ENCODE measurements at places on chromosomes 1 and 21.

- DNase-seq: no peak
Observed at GRCh38 chr1:53340660-53341520, 13.0 kb upstream of the LRP8 start.

GRCh38 chr1:47187231-47187925, 2.5 kb downstream of the PDZK1IP1 start:
- no peak for DNase-seq

- DNase-seq: peak; percentile 82
Observed at GRCh38 chr21:22758478-22758877, 1760.3 kb downstream of the NCAM2 start.

DNA sequence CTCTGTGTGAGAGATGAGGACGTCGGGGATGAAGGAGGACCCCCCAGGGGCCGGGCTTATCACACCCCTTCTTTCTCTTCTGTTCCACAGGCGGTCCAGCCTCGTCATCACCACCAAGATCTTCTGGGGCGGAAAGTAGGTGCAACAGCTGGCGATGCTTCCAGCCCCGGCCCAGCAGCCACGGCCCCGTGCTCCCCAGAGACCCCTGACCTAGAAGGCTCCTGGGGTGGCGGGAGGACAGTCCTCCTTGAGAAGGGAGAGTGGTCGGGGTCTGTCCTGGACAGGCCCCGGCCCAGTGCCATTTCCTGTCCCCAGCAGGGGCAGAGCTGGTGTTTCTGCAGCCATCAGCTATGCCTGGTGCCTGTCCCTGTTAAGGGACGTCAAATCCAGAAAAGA, 41.7 kb downstream of the KCNAB2 start:
- DNase-seq: no peak

DNA sequence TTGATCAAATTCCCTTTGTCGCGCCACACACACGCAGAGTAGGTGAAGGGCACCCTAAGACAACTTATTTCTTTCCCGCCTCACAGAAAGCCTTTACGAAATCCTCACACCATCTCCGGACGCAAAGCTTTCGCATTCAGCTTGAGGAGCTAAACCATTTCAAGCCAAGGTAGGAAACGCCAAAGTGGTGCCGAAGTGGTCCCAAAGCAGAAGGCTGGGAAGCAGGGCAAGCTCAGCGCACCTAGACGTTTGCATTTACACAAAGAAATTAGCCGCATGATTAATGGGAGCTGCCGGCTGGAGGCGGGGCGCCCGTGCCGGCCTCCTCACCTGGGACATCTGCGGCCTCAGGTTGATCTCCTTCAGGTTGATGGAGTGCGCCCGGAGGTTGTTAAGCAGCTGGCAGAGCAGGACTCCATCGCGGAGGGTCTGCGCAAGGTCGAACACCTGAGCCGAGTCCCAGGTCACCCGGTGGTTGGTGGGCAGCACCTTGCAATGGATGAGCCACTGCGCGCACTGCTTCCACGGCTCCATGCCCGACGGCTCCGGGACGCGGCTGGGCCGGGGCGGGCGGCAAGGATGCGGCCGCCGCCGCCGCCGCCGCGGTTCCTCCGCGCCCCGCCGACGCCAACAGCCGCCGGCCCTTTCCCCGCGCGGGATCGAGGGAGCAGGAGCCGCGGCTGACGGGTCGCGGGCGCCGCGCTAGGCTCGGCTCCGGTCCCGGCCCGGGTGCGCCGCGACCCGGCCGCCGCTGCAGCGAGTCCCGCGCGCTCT, 457 bp downstream of the VAV3 start:
- DNase-seq: peak; percentile 88

- peak; percentile 5 for DNase-seq
Observed at GRCh38 chr1:47618830-47619229, 181.0 kb downstream of the FOXD2 start.

- DNase-seq: no peak
Observed at GRCh38 chr1:111955755-111956154, 33.7 kb downstream of the KCND3 start.

GRCh38 chr1:46224966-46225365, 21.8 kb downstream of the LURAP1 start:
- DNase-seq: no peak

DNA sequence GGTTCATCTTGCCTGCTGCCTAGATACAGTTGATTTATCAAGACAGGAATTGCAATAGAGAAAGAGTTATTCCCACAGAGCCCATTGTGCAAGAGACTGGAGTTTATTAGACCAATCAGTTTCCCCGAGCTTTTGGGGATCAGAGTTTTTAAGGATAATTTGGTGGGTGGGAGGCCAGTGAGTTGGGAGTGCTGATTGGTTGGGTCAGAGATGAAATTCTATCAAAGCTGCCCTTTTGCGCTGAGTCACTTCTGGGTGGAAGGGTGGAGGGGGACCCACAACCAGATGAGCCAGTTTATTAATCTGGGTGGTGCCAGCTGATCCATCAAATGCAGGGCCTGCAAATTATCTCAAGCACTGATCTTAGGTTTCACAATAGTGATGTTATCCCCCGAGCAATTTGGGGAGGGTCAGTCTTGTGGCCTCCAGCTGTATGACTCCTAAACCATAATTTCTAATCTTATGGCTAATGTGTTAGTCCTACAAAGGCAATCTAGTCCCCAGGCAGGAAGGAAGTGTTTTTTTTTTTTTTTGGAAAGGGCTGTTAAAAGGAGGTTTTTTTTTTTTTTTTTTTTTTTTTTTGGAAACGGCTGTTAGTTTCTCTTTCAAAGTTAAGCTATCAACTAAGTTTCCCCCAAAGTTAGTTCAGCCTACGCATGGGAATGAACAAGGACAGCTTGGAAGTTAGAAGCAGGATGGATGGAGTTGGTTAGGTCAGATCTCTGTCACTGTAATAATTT, 7.4 kb downstream of the SLC16A4 start:
- DNase-seq: no peak

- DNase-seq: no peak
Observed at GRCh38 chr21:20469361-20469760, 528.8 kb upstream of the NCAM2 start.

DNA sequence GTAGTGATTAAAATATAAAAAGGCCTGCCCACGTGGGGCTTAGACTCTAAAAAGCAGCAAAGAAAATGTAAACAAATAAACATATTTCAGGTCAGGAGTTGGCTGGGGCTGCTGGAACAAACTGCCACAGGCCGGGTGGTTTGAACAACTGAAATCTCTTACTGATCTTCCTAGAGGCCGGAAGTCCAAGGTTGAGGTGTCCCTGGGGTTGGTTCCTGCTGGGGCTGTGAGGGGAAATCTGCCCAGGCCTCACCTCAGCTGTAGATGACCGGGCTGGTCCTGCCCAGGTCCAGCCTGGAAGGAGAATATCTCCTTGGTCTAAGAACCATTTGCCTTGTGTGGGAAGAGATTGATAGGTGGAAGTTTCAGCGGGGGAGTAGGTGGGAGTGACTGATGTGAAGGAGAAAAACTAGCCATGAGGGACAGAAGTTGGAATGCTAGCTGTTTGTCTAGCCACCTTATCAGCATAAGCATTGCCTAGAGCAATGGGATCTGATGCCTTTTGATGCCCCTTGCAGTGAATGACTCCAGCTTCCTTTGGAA, 221.1 kb downstream of the DYRK1A start:
- DNase-seq: no peak

GRCh38 chr1:2967329-2967725, 53.9 kb upstream of the ACTRT2 start:
- DNase-seq: no peak

- peak; percentile 97 for DNase-seq
Observed at GRCh38 chr1:152048416-152049009, 11.7 kb upstream of the S100A11 start.

DNA sequence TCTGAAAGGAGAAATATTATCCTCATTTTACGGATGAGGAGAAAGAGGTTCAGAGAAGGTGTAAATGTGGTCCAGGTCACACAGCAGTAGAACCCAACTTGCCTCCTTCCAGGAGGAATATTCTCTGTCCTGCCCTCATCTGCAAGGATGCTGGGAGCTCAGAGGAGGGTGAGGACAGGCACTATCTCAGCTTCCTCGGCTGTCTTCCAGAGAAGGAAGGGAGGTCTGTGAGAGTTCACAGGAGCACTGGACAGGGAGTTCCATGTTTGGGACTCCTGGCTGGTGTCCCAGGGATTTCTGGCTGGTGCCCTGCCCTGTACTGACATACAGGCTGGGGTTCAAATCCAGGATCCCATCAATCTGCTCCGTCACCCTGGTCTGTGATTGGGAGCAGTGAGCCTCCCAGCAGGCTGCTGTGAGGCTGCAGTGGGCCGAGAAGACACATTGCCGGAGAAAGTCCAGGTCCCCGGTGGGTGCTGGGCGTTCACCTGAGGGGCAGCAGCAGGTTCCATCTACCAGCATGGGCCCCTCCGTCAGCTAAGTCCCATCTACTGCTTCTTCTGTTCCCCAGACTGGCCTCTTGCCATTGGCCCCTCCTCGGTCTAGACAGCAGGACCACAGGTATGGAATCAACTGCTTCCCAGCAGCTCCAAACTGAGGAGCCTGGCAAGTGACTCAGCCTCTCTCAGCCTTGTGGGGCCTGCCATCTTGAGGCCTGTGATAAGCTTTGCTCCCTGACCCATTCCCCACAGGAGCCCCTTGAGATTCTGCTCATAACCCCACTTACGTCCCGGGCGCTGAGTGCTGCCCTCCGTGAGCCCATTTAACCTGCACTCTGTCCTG, 8.5 kb upstream of the BSND start:
- DNase-seq: peak; percentile 25

GRCh38 chr21:8998946-8999681, 1522.3 kb upstream of the TPTE start:
- DNase-seq: no peak

GRCh38 chr1:40872276-40872675, 10.1 kb upstream of the CITED4 start:
- DNase-seq: no peak

- no peak for DNase-seq
Observed at GRCh38 chr1:197806718-197807117, 31.4 kb upstream of the DENND1B start.

DNA sequence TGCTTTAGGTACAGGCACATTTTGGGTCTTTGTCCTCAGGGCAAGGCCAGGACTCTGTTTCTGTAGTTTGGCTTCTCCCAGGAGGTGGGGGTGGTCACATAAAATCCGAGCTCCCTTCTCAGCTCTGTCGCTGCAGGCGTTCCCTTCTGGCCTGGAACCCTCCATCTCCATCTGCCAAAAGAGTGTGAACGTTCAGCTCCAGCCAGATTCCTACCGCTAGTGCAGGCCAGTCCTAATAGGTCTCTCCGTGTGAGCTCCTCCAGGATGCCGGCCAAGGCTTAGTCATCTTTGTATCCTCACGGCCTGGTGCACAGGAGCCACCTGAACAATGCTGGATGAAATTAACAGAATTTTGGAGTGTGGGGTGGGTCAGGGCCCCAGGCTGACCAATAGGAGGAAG, 19.9 kb upstream of the KCNA10 start:
- peak; percentile 76 for DNase-seq

GRCh38 chr1:232112076-232112475, 485.5 kb downstream of the DISC1 start:
- no peak for DNase-seq

GRCh38 chr21:15837645-15838044, 107.9 kb downstream of the USP25 start:
- no peak for DNase-seq

GRCh38 chr1:229758101-229759036, 132.3 kb downstream of the URB2 start:
- DNase-seq: no peak

- no peak for DNase-seq
Observed at GRCh38 chr1:91883470-91883869, 2.5 kb downstream of the TGFBR3 start.

GRCh38 chr1:18900303-18900841, 2.0 kb downstream of the ALDH4A1 start:
- no peak for DNase-seq

GRCh38 chr1:33270808-33271465, 14.6 kb downstream of the ZNF362 start:
- no peak for DNase-seq

DNA sequence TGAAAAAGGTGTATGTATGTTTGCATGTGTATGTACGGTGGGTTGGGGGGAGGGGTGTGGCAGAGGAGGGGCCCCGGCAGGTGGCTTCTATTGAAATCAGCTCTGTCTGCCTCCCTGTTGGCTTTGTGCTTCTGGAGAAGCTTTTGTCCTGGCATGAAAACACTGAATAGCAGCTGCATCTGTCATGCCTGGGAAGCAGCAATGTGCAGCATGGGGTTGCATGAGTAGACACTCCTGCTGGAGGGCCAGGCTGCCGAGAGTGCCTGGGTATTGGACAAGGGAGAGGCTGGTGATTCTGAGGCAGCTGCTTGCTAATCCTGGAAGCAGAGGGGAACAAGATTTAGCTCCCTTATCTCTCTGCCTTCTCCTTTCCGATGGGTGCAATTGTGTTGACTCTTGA, 20.5 kb downstream of the MAPKAPK2 start:
- peak; percentile 98 for DNase-seq

GRCh38 chr1:154483941-154484803, 17.8 kb upstream of the TDRD10 start:
- no peak for DNase-seq

DNA sequence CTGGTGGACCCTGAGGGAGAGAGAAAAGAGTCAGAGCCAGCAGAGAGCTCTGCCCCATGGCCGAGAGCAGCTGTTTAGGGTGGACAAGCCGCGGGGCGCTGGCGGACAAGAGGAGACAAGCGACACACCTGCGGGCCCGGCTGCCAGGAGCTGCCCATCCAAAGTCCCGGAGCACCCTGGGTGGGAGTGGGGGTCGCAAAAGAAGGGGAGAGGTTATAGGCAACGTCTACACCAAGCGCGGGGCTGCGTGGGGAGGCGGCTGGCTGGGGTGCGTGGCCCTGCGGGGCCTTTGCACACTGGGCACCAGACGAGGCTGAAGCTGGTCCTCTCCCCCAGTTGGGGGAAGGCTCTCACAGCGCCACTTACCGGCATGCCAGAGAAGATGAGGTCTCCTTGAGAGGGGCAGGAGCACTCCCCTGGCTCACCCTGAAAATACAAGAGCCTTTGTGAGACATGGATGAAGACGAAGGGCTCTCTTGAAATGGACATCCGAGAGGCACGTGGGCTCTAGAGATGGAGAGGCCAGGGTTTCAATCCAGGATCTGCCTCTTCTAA, 24.1 kb downstream of the COL16A1 start:
- DNase-seq: no peak

DNA sequence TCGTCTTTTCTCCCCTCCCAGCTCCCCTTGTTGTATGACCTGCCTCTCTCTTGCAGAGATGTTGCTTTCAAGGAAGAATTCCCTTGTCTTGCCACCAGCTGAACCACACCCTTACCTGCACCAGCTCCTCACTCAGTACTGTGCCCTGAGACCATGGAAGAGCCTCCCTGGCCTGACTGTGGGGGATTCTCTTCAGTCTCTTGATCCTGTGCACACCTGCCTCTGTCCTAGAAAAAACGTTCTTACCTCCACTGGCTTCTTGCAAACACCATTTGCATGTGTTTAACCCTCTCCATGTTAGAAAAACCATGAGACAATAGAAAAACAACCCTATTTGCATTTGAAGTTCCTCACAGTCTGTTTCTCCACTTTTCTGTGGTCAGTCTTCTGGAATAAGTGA, 43.3 kb upstream of the FCRL4 start:
- no peak for DNase-seq

DNA sequence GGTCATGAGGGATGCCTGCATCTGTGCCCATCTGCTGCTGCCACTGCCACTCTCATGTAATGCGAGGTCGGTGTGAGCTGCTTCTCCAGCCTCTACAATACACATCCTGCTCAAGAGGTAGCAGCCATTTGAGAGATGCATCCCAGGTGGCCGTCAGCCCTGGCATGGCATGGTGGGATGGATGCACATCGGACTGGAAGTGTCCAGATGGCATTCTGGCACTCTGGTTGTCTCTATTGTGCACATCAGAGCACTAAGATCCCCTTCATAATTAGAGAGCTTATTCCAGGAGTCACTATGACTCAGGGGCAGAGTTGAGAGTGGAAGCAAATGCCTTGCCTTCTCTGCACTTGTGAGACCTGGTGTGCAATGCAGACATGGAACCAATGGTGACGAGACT, 3.8 kb downstream of the STRIP1 start:
- DNase-seq: no peak

- peak; percentile 37 for DNase-seq
Observed at GRCh38 chr1:208681878-208682663, 437.9 kb upstream of the PLXNA2 start.
